ENCODE measurements at places on chromosomes 4 and X.
A peak's percentile ranks its signal among the peaks of the same experiment; 100 is the strongest.

DNA sequence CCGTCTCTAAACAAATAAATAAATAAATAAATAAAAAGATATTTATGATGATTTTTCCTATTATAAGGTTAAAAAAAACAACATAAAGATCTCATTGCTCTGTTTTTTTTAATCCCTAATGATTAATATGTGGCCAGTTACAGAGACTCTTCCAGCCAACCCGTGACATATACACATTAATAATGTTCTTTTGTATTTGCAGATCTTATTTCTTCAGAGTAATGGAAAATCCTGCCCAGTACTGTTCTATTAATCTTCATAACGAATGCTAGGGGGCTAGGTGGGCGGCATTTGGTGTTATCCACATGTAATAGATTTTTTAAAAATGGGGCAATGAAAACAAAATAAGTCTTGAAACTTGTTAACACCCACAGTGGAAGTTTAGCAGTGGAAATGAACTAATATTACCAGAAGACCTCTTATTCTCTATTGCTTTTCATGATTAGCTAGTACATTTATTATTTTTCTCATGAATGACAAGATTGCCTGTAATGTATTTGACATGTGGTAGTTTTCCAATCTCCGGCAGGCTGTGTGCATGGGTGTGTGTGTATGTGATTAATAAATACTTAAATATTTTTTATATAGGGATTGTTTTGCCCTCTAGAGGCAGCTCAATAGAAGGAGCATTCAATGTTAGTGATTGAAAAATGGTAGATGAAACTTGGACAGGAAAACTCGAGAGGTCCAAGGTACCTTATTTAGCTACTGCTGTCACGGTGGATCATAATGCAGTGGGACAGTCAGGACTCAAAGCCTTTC is 457.4 kb downstream of the IL1RAPL1 start:
- DNase-seq = no peak

DNA sequence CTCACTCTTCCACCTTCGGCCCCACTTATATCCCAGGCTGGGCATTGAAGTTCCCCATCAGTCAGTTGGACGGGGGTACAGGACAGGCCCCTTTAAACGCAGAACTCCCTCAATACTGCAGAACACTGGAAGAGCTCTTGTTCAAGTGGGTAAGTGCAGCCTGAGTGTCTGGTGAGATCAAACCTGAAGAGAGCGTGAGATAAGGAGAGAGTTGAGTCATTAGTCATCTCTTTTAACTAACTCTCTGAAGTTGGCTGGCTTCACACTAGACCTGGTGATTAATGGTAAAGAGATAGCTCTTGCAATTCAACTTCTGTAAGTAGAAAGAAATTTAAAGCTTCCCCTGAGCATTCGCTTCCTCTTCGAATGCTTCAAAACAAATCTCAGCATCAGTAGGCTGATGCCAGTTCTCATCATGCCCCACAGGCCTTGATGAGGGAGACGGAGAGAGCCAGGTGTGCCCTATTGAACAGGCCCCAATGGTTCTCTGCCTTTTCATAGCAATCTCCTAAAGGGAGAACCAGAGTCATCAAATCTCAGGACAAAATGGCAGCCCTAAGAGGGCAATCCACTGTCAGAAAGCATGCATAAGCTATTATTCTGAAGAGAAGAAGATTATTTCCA is 41.0 kb upstream of the JADE1 start:
- DNase-seq = no peak

DNA sequence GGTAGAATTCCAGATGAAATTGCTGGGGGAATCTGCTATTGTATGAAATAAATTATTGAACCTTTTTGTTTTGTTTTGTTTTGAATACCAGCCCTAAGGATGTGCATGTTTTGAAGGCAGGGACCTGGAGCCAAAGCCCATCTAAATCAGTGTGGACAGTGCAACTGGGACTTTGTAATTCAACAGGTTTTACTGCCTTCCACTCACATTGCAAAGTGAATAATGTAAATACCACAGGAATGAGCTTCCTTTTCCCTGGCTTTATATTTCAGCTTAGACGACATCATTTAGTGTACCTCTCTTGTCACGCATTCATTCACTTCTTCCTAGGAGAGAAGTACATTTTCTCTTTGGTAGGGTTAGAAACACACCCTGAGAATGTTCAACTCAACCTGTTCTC is 795.0 kb downstream of the CENPC start:
- DNase-seq = no peak

- no peak for DNase-seq
Measured at GRCh38 chr4:161714022-161714751, 449.6 kb downstream of the FSTL5 start.

- no peak for DNase-seq
Measured at GRCh38 chr4:78781924-78782323, 5.8 kb downstream of the BMP2K start.

- DNase-seq = no peak
Measured at GRCh38 chr4:88583631-88584470, 8.4 kb upstream of the HERC3 start.

- DNase-seq = no peak
Measured at GRCh38 chr4:14916554-14917297, 85.6 kb upstream of the CPEB2 start.

DNA sequence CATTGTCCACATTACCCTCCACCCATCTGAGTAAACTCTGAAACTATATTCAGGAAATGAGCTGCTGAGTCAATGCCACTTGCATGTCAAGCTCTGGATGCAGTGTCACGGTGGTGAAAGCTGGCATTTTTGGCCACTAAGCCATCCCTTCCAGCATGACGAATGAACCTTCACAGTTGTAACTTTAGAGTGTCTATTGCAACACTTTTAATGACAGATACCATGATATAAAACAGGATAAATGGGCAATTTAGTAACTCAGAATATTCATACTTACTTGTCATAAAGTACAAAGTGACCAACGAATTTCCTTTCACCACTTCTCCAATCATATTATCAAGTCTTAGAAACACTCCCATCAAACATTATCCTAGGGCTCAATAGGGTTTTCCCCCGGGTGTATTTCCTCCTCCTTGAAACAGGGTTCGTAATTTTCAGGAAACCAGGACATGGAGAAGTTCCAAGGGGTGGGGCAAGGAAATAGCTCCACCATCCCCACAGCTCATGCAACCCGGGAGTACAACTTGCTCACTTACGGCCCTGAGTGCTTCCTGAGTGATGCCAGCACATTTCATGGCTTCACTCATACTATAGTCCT is 73.1 kb downstream of the MTHFD2L start:
- DNase-seq = no peak

DNA sequence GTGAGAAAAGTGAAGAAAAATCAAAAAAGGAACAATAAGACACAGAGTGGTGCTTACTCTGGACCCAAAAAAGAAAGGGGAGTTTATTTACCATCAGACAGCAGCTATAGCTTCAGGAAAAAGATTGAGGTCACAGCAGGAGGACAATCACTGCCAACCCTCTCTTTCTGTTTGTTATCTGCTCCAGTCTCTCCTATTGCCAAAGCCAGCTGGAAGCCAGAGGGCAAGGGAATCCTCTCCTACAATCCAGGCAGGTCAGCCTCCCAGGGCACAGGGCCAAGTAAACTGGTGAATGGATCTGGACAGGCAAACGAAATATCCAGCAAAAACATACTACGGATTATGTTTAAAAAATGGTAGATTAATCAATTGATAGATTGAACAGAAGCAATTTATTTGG is 306.9 kb upstream of the SLIT2 start:
- DNase-seq = no peak

GRCh38 chrX:41382714-41383645 is 49.0 kb downstream of the DDX3X start:
- no peak for DNase-seq

DNA sequence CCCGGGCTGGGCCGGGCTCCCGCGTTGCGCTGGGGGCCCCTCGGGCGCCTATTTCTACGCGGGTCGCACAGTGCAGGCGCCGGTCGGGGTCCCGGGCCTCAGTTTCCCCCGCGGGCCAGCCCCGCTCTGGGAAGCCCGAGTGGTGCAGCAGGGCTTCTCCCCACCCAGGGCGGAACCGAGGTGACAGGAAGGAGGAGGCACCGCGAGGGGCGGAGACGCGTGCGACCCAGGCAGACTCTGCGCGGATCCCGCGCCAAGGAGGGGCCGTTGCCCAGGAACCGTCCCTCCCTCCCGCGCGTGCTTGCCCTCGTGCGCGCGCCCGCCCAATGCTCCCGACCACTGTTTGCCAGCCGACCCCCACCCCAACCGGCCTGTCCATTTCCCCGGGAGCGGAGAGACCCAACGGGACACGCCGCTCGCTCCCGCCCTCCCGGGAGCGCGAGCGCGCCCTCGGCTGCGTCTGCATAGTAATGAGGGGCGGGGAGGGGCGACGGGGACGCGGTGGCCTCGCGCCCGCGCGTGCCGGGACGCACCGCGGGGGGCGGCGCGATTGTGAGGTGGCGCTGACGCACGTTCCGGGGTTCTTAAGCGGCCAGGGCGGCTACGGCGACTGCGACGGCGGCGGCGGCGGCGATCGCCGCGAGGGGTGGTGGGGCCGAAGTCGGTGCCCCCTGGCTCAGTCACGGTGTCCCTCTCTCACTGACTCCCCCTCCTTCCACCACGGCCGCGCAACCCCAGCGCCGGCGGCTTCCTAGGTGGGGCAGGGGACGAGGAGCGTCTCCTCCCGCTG is at the start of gene CPEB2:
CPEB2 (plus strand) TSS at position 613 of the 790 bp plus-strand sequence. CDS start 193 bp downstream, outside the sequence.
- DNase-seq = peak; percentile 91
